ENCODE measurements at places on chromosomes 3 and 15.

DNA sequence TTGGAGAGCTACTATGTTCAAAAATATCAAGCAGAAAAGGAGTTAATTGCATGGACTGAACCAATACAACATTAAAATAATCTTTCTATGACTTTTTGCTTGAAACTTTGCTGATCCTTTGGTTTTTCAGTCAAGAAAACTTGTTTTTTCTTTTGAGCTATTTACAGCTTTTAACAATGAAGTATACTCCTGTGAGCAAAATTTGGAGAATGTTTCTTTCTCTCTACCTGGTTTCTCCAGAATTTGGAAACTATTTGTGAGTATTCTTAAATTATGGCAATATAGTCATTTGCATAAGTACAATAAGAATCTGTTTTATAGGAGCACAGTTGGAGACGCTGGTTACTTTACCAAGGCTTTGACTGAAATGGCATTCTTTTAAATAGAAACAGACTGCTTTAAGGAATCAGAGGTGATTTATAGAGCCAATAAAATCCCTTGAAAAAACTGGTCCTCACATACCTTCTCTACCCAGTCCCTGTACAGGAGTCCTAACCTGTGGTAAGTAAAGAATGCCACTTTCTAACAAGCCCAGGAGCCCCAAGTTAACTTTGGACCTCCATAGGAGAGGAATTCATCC is 127.4 kb downstream of the PLCH1 start:
- no peak for DNase-seq

- DNase-seq: no peak
Observed at GRCh38 chr3:154334973-154335420, 10.7 kb upstream of the DHX36 start.

DNA sequence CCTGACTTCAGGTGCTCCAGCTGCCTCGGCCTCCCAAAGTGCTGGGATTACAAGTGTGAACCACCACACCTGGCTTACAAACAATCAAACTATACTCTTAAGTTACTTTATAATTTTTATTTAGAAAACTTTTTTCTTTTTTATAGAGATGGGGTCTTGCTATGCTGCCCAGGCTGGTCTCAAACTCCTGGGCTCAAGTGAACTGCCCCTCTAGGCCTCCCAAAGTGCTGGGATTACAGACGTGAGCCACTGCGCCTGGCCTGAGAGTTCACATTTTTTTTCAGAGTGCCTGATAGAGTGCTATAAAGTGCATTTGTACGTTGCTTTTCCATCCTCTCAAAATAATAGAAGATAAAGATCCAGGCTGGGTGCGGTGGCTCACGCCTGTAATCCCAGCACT is 102.0 kb upstream of the TBL1XR1 start:
- no peak for DNase-seq

DNA sequence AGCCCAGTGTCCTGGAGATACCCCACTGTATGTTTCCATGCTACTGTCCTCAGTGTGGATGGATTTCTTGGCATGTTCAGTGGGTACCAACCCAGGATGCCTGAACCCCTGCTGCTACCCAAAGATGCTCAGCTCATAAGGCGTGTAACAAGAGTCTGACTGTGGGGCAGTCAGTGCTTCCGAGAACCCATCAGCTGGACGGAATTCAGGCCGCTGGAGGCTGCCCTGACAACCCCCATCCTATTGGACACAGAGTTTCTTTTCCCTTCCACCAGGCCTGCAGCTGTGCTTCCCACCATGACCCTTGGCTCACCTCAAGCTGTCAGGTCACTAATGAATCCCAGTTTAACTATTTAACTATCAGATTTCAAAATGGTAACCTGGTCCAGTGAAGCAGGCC is 224.1 kb upstream of the FEZF2 start:
- no peak for DNase-seq

GRCh38 chr3:40337136-40338108 is 27.9 kb downstream of the EIF1B start:
- no peak for DNase-seq

DNA sequence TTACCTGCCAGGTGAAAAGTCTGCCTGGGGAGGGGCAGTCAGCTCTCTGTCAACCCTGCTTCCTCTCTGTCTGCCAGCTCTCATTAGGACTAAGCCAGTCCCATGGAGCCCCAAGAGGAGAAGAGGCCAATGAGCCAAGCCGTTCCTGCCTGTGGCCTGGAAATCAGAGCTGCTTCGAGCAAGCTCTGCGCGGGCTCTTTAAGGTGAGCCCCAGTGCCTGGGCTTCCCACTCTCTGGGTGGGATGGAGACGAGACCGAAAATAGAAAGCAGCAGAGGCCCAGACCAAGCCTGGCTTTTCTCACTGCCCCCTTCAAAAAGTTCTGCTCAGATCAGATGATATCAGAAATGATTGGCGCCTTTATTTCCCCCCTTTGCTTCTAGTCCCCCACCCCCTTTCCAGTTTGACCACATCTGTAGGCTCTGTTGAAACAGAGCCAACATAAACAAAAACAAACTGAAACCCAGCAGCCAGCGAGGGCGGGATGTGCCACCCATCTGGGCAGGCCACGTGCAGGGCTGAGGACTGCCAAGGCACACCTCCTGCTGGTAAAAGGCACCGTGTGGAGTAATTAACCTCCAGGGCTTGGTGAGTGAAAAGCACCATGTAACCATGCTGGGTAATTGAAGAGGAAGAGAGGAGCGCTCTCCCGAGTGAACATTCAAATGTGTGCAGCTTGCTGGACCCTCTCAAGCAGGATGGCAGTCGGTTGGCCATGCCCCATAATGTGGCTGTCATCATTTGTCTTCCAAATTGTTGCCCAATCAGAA is 471.0 kb upstream of the PROK2 start:
- no peak for DNase-seq

- DNase-seq: no peak
Observed at GRCh38 chr3:148512648-148513047, 185.1 kb upstream of the AGTR1 start.

DNA sequence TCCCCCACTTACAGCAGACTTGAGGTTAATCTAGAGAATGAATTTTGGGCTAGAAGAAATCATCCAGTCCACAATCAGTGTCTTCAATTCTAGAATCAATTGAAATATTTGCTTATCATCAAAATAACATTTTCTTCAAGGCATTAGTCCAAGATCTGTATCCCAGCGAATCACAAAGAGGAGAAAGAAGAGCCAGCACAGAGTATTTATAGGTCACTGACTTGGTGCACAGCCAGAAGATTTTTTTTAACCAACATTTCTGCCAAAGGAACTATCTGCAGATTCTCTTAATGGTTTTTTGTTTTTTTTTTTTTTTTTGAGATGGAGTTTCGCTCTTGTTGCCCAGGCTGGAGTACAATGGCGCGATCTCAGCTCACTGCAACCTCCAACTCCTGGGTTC is 178.2 kb downstream of the TNIK start:
- no peak for DNase-seq
